ENCODE measurements at places on chromosomes 6 and 20.

- no peak for DNase-seq
Measured at GRCh38 chr6:76886900-76887299, 576.4 kb downstream of the HTR1B start.

DNA sequence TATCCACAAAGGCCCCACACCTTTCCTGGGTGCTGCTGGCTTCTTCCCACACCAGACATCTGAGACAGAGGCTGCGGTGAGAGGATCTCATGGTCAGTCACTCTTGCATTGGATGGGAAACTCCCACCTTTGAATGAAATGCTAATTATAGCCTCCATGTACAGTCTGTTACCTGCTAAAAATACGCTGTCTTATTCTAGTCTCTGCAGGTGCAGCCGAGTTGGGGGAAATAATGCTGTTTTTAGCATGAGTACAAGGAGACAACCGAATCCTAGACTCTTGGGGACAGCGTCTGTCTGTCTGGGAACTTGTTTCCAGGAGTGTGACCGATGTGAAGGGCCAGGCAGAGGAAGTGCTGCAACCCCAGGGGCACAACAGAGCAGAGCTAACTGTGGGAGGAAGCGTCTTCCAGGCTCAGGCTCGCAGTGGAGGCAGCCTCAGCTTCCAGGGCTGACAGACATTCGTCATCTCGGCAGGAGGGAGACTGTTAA is 286.2 kb downstream of the PREX1 start:
- DNase-seq: no peak

- DNase-seq: no peak
Measured at GRCh38 chr6:20364327-20364726, 37.4 kb upstream of the E2F3 start.

DNA sequence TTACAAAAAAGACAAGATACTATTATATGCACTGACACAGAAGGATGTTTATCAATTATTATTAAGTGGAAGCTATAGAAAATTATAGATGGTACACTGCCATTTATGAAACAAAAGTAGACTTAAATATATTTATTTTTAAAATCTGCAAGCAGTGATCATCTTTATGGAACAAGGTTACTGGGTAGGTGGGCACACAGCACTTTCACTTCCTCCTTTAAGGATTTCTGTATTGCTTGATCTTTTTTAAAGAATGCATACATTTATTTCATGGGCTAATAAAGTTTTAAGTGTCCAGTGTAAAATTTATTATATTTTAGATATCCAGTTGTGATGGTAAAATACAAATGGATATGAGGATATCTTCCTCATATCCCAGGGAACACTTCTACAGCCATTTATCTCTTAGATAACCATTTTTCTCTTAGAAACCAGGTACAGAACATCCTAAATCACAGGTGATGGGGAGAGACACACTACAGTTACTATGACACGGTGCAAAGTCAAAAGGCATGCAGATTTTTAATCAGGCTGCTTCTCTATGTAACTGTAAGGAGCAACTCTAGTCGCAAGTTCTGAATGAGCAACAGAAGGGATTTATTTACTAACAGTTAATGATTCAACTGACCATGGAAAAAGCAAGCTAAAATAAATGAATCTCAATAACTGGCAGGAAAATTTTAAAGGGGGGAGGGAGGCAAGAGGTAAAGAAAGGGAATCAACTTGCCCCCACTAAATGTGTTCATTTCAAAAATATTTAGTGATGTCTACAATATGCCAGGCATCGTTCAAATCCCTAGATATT is 2.2 kb downstream of the FBXL4 start:
- no peak for DNase-seq

DNA sequence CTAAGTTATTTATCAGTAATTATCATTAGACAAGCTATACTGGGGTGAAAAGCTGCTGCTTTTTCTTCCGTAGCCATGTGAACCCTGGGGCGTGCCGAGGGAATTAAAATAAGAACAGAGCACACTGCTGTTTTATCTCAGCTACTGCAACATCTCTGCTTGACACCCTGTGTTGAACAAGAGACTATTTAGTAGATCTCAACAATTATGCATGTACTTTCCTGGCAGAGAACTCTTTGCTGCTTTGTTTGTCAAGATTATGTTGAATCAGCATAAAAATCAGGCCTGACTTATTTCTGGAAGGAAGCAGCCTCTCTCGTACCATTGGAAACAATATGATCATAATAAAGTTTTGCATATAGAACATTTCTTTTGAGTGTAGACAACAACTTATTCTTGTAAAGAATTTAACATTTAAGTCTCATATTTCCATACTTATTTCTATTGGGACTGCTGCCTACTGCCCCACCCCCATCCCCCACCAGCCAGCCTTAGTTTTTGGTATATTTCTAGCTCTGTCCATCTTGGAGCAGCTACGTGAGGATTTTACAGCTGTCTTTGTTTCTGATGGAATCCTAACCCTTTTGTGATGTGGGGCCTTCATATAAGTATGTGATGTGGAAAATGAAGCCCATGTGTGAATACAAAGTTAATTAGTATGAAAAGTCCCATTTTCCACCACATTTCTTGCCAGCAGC is 1011.4 kb downstream of the KIF16B start:
- DNase-seq: no peak

DNA sequence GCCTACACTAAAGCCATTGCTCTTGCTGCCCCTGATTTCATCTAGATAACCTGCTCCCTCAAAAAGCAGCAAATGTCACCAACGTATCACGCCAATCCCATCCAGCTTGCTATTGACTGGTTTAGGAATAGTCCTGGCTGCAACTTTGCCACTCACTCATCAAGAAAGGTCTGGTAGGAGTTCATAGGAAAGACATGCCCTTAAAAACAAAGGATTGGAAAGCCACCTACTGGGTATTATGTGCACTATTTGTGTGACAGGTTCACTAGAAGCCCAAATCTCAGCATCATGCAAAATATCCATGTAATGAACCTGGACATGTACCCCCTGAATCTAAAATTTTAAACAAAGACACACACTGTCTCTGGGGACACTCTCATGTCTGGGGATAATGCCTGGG is 170.4 kb upstream of the COL21A1 start:
- DNase-seq: no peak

GRCh38 chr20:24651171-24651975 is 181.9 kb downstream of the SYNDIG1 start:
- peak; percentile 79 for DNase-seq

Data from non-pigmented ciliary epithelial cell (primary cell).